ENCODE measurements at places on chromosomes 12 and 14.
A peak's percentile ranks its signal among the peaks of the same experiment; 100 is the strongest.

DNA sequence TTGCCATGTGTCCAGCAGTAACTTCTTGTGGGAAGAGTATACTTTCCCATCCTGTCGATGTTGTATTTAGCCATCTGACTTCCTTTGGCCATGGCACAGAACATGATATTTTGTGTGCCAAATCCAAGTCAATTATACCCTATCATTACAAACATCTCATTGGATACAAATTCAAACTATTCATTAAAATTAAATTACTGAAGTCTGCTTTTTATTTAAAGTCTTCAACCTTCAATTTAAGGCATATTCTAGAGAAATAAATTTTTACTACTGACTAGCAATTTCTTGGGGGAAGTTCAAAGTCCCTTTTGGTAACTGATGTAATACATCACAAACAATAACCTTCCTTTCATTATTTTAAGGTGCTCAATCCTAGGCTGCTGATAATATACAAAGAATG, 192.6 kb downstream of the SLC6A15 start:
- no peak for DNase-seq

GRCh38 chr12:108995370-108995992, 25.4 kb downstream of the SVOP start:
- no peak for DNase-seq

GRCh38 chr12:56897844-56898361, 36.3 kb downstream of the SDR9C7 start:
- no peak for DNase-seq

DNA sequence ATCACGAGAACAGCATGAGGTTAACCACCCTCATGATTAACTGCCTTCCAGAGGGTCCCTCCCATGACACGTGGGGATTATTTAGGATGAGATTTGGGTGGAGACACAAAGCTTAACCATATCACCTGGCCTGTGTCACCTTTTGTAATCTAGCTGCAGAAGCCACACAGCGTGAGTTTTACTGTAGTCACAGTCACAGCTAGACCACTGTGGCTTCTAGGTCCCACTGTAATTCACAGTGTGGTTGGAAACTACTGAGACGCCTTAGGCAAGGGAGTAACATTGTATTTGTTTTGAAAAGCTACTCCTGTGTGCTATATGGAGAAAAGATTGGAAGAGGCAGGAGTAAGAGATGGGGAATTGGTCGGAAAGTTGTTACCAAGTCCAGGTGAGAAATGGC, 46.3 kb upstream of the ASPG start:
- DNase-seq = no peak

DNA sequence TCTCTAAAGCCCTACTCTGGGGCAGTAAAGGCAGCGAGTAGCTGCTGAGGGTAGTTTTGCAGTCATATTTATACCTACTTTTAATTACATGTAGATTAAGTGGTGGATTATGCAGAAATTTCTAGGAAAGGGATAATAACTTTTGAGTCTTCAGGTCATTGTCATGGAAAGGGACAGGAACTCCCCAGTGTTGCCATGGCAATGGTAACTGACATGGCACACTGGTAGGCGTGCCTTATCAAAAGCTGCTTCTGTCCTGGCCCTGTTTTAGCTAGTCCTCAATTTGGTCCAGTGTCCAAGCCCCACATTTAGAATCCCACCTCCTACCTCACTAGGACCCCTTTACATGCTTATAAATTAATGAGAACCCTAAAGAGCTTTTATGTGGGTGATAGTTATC, 303.1 kb downstream of the VRK1 start:
- DNase-seq = no peak

DNA sequence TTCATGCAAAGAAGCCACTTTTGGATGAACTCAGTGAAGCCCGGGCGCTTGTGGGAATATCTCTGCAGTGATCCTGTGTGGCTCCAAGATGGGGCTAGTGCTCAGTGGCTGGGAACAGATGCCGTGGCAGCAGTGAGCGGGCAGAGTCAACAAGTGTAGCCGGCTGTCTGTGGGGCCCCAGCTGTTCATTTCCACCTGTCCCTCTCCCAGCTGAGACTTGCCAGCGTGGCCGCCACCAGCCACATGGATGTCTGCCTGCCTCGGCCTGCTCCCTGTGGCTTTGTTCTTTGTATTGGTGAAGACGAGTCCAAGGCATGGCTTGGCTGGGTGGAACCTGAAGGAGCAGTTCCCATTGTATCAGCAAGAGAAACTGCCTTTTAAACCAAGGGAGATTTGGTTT, 77.3 kb downstream of the NOS1 start:
- DNase-seq = no peak

GRCh38 chr14:69263364-69263763, 3.4 kb downstream of the GALNT16 start:
- no peak for DNase-seq

DNA sequence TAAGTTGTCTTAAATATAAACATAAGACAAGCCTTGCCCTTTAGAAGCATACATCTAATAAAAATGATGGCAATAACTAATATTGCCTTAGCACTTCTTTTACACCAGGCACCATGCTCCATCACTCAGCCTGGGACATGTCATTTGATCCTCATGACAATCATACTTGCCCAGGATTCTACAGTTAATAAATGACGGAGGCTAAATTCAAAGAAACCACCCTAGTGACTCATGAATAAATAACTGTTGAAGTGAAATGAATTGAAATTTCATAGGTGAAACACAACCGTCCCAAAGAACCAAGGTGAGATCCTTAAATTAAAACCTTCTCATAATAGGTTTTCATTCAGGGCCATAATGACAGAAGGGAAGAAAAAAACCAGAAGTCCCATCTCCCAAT, 89.5 kb downstream of the GRIN2B start:
- DNase-seq = no peak

GRCh38 chr12:3263939-3264922, 187.1 kb downstream of the TSPAN9 start:
- no peak for DNase-seq

- no peak for DNase-seq
These were observed 1.8 kb downstream of the HSPB8 start for GRCh38 chr12:119180380-119181040.

DNA sequence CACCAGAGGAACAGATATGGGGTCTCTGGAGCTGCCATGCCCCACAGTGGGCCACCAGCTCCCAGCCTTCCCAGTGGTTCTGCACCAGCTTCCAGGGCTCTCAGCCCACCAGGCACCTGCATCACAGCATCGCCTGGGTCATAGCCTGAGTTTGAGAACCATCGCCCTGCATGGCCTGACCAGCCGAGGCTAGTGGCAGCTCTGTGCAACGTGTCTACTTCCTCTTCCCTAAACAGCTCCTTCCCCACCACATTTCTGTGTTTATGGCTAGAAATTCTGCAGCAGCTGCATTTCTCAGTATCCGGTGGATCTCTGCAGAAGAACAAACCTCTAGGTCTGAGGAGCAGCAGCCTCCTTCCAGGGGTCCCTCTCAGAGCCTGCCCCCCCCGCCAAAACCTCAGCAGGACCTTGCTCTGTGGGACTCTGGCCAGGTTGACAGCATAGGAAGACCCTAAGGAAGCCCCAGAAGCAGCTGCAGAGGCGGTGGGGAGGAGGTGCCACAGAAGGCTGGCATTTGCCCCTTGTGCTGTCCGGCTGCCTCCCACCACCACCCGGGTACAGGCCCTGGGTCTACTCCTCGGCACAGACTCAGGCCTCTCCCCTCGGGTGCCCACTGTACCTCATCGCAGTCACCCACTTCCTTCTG, 47.7 kb downstream of the PSMA6 start:
- DNase-seq = no peak

- no peak for DNase-seq
These were observed 75.9 kb upstream of the ANO2 start for GRCh38 chr12:6020930-6021329.

GRCh38 chr14:91223028-91223783, 21.3 kb downstream of the GPR68 start:
- no peak for DNase-seq

GRCh38 chr14:100129161-100129589, 30.3 kb downstream of the DEGS2 start:
- no peak for DNase-seq

DNA sequence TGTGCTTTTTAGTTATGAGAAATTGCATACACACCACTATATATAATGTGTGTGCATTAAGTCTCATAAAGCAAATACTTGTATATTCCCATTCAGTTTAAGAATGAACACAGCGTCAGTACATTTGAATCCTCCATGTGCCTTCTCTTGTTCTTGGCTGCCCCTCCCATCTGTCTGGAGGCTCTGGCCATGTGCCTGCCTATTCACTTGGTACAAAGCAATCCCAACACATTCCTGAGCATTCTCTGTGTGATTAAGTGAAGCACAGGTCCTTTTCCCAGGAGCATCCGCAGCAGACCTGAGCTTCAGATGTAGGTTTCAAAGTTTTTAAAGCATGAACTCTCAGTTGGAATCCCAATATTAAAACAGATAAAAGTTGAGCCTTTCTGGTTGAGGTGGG, 58.7 kb downstream of the POLR3B start:
- no peak for DNase-seq

DNA sequence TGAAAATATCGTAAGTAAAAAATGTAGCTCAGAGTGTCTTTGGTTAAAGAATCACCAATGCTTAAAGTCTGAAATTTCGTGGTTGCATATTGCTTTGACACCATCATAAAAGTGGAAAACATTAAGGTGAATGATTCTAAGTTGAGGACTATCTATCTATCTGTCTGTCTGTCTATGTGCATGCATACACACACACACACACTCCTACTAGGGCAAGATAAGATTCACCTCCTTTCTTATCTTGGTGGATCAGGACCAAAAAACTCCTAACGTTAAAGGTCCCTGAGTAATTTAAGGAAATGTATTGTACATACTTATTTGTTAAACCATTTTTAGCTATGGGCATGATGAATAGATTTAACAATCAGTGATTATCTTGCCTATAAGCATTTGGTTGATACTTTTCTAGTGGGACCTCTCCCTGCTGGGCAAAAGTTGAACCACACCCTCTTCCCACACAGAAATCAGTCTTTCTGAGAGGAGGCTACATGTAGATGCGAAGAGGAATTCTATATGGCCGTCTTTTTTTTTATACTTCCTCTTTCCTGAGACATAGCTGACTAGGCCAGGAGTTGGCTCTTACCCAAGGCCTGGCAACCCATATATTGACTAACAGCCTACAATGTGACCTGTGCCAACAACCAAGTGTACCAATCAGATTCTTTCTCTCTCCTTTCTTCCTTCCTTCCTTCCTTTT, 19.3 kb upstream of the LLPH start:
- no peak for DNase-seq

- DNase-seq = no peak
These were observed 91.2 kb upstream of the CNOT2 start for GRCh38 chr12:70151993-70152392.

GRCh38 chr12:83389237-83389996, 702.7 kb downstream of the TMTC2 start:
- no peak for DNase-seq

DNA sequence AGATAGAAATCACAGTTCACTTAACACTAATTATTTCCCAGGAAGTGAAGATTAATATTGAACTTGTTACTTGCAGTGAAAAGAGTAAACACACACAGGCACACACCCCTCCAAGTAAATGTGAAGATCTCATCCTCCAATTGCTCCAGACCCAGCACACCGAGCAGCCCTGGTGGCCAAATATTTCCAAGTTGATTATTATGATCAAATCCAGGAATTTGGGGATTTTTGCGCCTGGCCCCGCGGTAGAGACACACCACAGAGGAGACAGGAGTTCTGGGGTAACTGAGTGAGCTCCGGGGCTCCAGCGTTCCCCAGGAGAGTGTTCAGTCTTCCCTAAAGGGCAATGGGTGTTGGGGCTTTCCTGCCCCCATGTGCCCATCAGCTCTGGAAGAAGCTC, 431.5 kb downstream of the BCL11B start:
- no peak for DNase-seq

GRCh38 chr12:99131751-99132199, 486.7 kb downstream of the APAF1 start:
- no peak for DNase-seq

GRCh38 chr12:121801595-121802484, 2.0 kb upstream of the SETD1B start:
- peak; percentile 91 for DNase-seq

GRCh38 chr14:91470216-91470615, 39.9 kb downstream of the PPP4R3A start:
- no peak for DNase-seq

- DNase-seq = no peak
These were observed 13.7 kb downstream of the PRKCH start for GRCh38 chr14:61335049-61335448.

DNA sequence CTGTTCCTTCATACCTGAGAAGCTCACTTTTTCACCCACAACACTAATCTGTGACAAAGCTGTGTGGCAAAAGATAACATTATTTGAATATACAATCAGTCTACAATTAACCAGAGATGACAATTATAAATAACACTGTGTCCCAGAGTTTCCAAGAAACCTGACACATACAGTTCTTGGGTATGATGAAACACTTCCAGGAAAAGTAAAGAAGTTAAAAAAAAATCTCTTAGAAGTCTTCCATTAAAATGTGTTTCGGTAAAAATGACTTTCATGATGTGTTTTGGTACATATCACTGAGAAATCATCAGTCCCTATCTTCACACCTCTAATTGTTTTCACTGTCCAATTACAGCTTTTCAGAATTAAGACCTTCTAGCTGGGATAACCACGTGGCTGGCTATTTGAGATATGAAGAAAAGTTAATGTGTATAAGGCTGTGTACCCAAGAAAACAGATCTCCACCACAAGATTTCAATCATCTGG, 390.2 kb downstream of the SOX5 start:
- DNase-seq = no peak

DNA sequence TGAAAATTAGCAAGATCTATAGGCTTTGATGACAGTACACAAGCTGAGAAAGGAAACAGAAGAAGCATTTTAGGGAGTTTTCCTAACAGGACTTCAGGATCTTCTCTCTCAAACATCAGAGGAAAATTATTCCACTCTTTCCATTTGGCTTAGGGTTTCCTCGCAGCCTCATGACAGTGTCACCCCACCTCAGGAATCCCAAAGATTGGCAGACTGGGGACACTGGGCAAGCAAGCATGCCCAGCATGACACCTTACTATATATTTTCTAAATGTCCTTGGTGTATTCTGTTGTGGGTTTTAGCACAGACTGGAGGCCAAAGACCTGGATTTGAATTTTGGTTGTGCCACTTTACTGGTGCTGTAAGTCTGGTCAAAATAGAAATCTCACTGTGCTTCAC, 482.4 kb upstream of the SOX5 start:
- no peak for DNase-seq

GRCh38 chr14:76267322-76268046, 108.5 kb upstream of the ESRRB start:
- DNase-seq = no peak
